Stimulated activated CD4-positive, alpha-beta T cell treated with anti-CD3 and anti-CD28 coated beads, Interleukin-4, amount 100 ng/mL, for 24 hours (primary cell): ENCODE measurements at places on chromosomes 2 and 18.

DNA sequence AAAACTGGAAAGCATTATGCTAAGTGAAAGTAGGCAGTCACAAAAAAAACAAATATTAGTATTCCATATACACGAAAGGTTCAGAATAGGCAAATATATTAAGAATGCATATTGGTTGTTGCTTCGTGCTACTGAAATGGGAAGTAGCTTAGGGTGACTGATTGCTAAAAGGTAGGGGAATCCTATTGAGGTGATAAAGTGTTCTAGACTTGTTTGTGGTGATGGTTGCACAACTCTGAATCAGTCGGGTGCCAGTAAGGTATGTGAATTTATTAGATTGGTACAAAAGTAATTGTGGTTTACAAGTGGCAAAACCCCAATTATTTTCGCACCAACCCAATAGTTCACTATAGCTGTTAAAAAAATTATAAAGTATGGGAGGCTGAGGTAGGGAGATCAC, 20.7 kb downstream of the USP34 start:
- DNase-seq, result no peak

DNA sequence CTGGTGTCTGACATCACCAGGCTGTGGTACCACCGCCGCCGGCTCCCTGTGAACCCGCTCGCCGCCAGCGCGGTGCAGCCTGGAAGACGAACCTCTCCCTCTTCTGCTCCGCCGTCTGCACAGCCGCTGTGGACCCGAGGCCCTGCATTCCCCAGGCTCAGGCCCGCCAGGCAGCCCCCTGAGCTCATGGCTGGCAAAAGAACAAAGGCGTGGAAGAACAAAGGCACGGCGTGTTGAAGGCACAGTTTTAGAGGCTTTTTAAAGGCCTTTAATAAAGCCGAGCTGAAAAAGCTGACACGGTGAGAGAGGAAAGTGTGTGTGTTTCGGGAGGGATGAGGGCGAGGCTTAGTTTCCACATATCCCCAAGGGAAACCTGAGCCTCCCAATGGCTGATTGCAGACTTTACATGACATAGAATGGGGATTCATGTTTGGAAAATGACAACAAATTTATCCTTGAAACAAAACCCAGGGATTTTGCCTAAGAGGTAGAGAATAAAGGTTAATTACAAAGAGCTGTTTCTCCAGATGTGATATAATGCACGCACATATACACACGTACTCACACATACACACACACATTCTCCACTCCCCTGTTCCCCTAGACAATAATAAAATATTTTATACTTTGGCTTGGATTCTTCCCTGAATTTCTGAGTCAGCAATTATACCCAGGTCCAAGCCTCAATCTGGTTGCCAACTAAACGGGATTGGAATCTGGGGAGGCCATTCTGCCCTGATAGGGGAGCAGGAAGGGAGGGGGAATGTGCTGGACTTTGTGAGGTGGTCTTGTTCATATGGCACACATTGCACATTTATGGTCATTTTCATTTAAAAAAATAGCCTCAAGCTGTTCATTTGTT, 39.7 kb downstream of the RFX8 start:
- DNase-seq, result no peak

GRCh38 chr2:206688990-206689389, 29.2 kb downstream of the DYTN start:
- DNase-seq, result no peak

DNA sequence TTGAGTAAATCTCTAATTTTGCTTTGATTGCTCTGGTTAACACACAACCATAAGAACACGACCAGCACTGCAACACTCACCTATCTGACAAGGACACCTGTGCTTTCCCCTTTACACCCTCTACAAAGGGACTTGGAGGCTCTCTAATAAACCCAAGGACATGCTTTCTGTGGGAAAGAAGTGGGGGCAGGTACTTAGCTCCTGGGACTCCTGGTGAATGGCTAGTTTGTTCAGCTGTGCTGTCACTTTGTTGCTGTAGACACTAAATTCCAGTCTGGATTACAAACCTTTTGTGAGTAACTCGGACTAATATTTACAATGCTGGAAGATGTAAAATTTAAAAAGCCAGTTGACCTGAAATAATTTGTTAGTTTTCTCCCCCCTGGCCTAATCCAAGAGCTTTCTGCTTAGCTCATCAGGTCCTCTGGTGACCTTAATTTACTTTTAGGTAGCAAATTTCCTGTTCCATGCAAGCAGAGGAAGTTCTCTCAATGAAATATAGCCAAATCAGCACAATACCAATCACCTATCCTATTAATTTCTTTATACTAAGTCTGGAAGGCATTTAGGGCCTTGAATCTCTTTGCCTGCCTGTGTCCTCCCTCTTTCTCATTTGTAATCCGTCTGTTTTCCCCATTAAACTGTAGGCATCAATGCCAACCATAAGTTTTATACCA, 67.5 kb downstream of the PLCL1 start:
- no peak for DNase-seq

GRCh38 chr2:157822993-157823392, 53.1 kb downstream of the ACVR1 start:
- DNase-seq, result no peak

DNA sequence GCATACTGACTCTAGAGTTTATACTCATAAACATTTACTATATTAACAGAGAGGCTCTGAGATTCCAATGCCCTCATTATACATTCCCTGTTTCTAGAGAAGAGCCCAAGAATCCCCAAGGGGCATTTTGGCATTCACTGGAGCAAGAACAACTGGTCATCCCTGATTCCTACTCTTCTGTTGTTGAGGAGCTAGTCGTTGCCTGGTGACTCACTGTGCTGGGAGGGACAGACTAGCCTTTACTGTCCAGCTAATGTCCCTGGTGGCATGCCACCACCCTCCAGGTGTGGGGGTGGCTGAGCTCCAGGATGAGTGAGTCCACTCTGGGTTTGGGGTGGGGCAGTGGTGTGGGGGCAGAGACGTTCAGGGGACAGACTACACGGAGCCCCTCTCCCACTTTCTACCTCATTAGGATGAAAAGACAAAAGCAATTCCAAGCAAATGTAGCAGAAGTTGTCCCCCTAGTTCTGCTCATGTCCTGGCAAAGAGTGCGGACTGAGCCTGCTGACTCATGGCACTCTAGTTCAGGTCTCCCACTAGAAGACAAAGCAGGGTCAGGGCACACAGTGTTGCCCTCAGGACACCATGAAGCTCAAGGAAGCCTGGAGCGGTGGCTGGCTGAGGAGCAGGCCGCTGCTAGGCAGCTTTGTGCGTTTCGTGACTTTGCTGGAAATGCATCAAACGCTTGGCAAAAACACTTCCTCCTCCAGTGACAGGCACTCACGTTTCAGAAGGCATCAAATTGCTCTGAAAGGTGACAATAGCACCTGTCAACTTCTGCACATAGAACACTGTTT, 49.4 kb downstream of the RHOB start:
- no peak for DNase-seq

DNA sequence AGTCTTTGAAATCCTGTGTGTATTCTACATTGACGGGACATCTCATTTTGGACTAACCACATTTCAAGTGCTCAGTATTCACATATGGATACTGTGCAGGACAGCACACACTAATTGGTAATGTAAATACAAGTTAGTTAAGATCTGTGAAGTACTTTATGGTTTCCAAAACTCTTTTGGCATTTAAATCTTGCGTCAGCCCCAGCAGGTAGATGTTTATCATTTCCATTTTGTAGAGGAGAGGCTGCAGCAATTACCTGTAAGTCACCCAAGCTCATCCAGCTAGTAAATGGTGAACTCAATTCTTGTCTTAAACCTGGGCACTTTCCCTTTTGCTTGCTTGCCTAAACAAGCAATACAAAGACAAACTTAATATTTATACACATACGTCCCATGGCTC, 1.6 kb upstream of the NAGK start:
- no peak for DNase-seq

DNA sequence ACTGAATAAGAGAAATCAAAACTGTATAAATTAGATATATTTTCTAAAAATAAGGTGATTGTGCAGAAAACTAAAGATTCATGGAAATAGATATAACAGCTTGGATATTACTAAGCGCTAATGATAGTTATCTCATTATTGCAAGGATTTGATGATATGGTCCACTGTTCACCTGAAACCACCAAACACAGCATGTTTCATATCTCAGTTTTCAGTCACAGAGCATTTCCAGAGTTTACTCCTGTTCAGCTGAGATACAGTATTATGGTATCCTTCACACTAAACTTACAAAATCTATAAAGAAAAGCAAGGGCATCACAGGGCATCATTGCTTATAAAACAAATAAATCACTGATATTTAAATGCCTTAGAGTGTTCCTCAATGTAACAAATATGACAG, 591.6 kb downstream of the ERBB4 start:
- DNase-seq, result no peak

DNA sequence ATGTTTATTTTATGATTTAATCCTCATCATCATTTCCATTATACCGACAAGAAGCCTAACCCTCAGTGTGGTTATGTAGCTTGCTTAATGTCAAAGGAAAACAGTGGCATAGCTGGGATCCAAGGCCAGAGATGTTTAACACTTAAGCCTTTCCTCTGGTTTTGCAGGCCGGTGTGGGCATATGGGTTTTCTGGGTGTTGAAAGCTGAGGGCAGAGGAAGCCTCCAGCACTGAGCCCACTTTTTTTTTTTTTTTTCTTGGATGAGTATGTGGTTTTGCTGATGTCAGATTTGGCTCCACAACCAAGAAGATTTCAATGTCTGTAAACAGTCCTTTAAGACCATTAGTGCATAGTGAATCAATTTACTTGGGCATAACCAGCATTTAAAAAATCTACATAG, 41.3 kb downstream of the LHCGR start:
- no peak for DNase-seq

GRCh38 chr2:239361311-239361642, 39.5 kb downstream of the HDAC4 start:
- DNase-seq, result no peak
